Activated CD4-positive, alpha-beta T cell treated with anti-CD3 and anti-CD28 coated beads, Interleukin-2, amount 50 U/mL, for 16 hours (primary cell): ENCODE measurements at places on chromosomes 7 and 10.
A peak's percentile ranks its signal among the peaks of the same experiment; 100 is the strongest.

GRCh38 chr7:121605317-121605680, 209.2 kb upstream of the FAM3C start:
- DNase-seq = no peak

DNA sequence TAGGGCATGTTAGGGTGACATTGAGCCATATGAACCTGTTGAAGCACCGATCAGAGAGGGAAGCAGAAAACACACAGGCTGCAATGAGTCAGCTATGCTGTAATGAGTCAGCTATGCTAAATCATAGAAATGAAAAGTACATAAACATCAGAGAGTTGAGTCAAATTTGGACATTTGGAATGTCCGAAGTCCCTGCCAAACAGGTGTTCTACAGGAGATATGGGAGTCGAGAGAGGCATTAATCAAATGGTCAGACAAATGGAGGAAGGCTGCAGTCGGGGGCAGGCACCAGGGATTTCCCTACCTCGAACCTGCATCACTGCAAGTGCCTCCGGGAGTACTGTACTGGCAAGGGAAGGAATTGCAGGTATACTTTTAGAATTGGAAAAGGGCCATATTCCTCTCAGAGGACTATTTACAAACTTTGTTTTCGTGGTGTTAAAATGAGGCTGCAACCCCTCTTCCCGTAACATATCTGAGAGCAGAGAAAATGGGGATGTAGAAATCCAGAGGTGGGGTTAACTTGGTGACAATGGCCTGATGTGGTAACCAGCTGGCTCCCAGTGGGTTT, 8.8 kb upstream of the ZC3HAV1 start:
- DNase-seq = peak; percentile 88

DNA sequence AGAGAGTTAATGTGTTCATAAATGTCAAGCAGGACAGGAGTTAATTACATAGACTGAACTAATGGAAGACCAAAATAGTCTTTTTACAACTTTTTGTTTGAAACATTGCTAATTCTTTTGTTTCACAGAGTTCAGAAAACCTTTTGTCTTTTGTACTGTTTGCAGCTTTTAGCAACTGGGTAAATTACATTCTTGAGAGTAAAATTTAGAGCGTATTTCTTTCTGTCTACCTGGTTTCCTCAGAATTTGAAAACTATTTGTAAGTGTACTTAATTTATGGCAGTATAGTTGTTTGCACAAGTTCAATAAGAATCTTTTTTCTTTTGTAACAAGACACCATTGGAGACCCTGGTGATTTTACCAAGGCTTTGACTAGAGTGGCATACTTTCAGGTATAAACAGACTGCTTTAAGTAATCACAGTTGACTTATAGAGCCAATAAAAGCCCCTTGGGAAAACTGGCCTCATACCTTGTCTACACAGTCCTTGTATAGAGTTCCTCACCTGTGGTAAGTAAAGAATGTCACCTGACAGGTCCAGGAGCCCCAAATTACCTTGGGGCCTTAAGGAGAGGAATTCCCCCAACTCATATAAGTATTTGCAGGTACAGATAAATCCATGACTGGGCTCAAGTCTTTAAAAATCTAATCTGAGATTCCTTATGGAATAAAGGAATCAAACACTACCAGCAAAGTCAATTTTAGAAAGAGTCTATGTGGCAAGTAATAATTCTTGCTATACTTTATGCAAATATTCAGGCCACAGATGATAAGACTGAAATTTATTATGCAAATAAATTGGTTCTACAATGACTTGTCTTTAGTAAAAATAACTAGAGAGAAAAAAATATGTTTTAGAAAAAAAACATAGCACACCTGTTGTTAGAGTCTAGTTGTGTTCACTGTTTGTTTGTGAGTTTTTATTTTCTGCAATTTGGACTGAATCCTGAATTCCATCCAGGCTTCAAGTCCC, 23.6 kb upstream of the CREB3L2 start:
- no peak for DNase-seq

GRCh38 chr7:92835261-92835850, 1.0 kb downstream of the CDK6 start:
- DNase-seq = peak; percentile 55

GRCh38 chr10:43229208-43230061, 37.4 kb downstream of the RASGEF1A start:
- no peak for DNase-seq

GRCh38 chr10:93820434-93820833, 62.7 kb downstream of the LGI1 start:
- no peak for DNase-seq

GRCh38 chr10:13559124-13559700, 27.6 kb upstream of the PRPF18 start:
- DNase-seq = no peak

- no peak for DNase-seq
Measured at GRCh38 chr7:18354108-18355085, 141.2 kb upstream of the HDAC9 start.

DNA sequence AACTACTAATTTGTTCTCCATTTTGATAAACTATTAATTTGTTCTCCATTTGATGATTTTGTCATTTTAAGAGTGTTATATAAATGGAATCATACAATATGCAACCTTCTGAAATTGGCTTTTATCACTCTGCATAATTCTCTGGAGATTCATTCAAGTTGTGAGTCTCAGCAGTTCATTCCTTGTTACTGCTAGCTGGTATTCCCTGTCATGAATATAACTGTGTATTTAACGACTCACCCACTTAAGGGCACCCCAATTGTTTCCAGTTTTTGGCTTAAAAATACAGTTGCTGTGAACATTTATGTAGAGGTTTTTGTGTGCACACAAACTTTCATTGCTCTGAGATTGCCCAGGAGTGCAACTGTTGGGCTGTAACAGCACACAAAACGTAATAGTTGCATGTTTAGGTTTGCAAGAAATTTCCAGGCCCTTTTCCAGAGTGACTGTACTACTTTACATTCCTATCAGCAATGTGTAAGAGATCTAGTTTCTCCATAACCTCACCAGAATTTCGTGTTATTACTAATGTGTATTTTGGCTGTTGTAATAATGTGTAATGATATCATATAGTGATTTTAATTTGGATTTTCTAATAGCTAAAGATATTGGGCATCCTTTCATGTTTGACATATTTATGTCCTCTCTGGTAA, 153.2 kb upstream of the ADCY1 start:
- DNase-seq = no peak

GRCh38 chr7:154918741-154919140, 84.2 kb downstream of the PAXIP1 start:
- no peak for DNase-seq

DNA sequence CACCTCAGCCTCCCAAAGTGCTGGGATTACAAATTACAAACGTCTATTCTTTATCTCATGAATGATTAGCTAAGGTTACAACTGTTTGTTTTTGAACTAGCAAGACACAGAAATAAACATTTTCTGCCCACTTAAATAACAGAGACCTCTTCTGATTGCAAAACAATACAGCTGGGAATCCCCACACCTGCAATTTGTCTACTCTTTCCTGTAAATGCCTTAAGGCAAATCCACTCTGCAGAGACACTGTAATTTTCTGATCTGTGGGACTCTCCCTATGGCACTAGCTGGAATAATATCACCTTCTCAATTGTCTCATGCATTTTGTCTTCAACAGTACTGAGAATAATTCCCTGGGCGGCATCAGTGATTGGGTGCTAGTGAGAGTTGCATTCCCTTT, 149.3 kb upstream of the FAM3C start:
- DNase-seq = peak; percentile 33

DNA sequence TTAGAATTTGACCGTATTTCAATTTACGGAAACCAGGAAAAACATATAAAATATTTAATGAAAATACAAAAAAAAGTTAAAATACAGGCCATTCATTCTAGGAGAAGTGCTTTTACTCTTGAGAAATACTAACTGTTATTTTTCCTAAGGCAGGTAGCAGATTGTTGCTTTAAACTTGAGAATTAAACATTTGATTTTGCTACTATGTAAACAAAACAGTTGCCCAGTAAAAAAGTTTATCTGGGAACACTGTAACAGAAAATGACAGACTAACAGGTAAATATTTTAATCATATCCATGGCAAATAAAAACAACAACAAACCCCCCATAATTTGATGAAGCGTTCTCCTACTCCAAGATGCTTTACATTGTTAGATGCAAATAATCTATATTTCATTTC, 350.5 kb downstream of the CRPPA start:
- DNase-seq = no peak

DNA sequence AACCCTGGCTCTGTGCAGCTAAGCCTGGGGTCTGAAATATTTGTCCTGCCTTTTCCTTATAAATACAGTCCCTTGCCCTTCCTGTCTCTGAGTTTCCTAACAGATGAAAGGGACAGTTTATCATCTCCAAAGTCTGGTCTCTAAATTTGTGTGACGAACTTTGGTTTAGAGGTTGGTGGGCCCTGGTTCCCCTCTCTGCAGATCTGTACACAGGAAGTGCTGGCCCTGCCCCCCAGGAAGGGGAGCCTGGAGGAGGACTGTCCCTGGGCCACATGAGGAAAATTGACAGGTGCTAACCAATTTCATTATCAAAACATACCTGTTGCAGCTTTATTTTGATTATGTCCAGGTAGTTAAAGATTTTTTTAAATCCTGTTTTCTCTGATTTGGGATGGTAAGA, 34.5 kb downstream of the PPP2R2D start:
- no peak for DNase-seq

GRCh38 chr7:134327896-134328295, 11.2 kb upstream of the SLC35B4 start:
- DNase-seq = peak; percentile 52

DNA sequence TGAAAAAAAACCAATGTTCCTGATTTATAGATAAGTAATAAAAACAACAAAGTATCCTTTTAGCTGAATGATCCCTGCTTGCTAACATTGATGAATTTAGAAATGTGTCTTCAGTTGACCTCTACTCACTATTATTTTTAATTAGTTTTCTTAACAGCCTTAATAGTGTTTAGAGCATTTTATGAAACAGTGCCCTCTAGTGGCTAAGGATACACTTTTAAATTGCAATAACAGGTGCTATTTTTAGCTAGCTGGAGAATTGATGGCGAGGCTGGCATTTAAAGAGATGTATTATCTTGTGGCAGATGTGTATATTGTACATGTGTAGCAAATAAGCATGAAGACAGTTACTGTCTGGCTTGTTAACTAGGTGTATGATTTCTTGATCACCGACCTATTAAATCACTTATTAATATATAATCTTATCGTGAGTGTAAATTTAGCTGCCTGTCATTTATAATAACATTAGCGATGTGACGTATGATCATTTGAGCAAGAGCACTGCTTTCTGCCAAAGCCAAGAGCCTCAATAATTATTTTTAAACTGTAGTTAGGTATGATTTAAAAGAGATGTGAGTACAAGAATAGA, 451.9 kb downstream of the DPP6 start:
- peak; percentile 23 for DNase-seq

GRCh38 chr10:29966269-29966668, 93.1 kb downstream of the JCAD start:
- DNase-seq = no peak

DNA sequence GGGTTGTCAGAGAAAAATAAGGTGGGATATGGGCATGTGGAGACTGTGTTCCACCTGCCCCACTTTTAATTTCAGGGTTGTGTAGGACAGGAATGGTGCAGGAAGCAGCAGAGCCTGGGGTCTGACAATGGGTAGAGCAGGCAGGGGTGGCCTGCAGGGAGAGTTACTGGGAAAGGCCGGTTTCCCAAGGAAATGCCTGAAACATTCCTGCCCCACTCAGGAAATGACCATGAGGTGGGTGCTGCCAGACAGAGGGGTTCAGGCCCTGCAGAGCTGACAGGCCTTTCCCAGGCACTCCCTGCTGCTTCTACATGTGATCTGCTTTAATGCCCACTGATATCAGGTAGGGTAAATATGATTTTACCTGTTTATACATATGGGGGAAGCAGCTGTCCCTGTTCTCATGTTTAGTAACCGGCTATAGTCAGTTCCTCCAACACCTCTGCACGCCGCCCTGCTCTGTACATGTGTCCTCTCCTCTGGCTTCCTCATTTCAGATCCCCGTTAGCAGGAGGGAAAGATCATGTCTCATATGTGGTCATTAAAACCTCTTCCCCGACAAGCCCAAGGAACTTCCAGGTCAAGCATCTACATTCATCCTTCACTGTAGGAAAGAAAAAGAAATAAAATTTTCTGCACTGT, 118.6 kb upstream of the PRSS58 start:
- no peak for DNase-seq

GRCh38 chr7:96786998-96787395, 77.4 kb upstream of the SEM1 start:
- DNase-seq = no peak

DNA sequence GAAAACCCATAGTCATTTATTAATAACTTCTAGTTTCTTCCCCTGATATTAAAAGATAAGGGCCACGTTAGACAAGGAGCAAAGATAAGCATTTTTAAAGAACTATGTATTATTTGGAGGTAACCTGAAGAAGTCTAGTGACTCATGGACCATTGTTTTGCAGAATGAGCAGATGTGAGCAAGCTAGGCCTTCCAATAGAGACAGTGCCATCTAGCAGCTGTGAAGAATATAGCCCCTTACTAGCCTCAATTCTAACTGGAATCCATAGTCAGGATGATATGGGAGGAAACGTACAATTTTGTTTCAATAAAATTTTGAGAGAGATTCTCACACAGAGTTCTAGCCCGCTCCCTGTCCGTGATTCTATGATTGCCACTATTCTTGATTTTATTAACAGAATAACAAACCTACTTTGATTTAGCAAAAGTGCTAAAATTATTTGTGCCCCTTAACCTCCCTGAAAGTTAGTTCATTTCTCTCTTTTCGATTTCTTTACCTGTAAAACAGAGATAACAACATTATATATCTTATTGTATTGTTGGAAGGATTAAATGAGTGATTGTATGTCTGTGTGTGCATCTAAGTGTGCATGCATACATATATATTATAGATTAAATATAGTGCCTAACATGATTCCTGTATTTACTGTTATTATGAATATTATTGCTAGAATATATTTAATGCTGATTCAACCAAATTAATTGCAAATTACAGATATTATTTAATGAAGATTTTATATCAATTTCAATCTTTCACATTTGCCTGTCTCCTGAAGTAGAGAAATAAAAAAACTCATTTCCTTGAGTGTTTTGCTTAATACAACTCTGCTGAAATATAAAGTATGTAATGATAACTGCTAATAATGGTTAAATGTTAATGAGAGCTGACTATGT, 22.7 kb downstream of the FAM237B start:
- peak; percentile 22 for DNase-seq

DNA sequence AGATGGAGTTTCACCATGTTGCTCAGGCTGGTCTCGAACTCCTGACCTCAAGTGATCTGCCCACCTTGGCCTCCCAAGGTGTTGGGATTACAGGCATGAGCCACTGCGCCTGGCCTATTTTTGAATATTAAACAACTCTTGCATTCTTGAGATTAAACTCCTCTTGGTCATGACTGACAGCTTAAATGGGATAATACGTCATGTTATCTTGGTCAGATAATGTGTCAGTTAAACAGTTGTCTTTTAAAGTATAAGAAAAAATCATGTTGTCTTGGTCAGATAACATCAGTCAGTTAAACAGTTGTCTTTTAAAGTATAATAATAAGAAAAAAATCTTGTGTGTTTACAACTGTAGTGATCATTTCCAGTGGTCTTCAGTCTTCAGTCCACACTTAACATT, 73.6 kb upstream of the SYPL1 start:
- no peak for DNase-seq

GRCh38 chr7:137904833-137905232, 58.1 kb upstream of the DGKI start:
- no peak for DNase-seq
